ENCODE measurements at places on chromosomes 6 and 20.

- DNase-seq: no peak
Measured at GRCh38 chr6:111061508-111061907, 25.8 kb upstream of the SLC16A10 start.

GRCh38 chr20:23160536-23161243 lies 74.6 kb upstream of the CD93 start:
- DNase-seq: no peak

GRCh38 chr6:50143011-50143719 lies 93.4 kb upstream of the DEFB112 start:
- DNase-seq: no peak

DNA sequence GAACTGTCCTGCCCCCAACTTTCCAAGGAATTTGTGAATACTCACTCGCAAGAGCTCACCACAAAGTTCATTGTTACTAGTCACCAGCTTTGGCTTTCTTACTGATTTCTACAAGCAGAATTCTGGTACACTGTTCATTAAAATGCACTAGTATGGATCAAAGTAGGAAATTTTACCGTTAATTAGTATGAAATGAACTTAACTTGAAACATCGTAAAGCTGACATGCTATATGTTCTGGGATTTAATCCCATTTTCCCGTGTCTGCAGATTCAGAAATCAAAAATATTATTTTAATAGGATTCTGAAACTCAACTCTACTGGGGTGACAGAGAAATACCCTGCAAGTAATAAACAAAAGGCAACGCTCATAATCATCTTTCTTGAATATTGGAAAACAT lies 399.3 kb downstream of the DOK5 start:
- DNase-seq: no peak

DNA sequence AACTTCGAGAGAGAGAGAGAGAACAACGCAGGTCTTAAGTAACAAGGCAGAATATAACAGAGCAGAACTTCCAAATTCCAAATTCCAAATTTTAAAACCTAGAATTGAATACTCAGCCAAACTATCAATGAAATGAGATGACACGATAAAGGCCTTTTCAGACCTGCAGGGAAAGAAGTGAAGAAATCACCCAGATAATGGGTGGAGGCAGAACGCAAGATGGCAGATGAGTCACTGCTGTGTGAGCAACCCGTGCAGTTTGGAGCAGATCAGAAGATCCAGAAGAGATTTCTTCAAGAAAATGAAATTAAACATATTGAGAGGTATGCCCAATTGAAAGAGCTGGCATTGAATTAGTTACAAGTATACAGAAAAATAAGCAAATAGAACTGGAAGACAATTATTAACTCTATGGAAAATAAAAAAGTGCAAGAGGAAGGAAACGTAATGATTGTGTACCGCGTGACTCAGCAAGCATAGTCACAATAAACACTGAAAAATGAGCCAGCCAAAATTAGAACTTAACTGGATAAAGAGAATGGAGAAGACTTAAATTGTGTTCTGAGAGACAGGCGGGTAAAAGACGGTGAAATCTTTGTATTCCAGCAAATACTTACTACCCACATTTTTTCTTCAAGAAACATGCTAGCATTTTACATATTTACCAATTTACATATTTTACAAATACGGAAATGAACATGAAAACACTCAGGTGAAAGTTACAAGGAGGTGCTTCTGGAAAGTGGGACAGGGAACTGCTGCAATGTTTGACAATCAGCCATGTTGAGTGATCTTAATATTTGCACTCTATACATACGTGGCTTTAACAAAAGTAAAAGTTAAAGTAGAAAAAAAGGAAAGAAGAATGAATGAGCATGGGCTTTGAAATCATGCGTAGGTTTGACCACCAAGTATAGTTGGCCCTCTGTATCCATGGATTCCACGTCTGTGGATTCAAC lies 87.9 kb upstream of the CDYL start:
- no peak for DNase-seq
